ENCODE measurements at places on chromosomes 1 and 21.

DNA sequence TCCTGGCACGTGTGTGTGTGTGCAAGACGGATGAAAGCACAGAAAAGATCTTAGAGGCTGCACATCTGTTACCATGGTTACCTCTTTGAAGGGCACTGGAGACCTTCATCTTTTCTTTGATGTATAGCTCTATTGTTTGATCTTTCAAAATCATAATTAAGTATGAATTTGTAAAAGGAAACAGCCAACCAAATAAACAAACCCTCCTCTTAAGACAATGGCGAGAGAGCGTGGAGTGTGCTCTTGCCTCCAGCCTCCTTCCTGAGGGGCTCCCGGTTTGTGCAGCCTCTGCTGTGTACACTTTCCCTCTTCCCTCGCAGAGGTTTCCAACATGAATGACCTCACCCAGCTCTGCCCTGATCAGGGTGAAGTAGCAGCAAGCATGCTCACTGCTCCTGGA, 27.9 kb downstream of the CACNA1S start:
- no peak for DNase-seq

DNA sequence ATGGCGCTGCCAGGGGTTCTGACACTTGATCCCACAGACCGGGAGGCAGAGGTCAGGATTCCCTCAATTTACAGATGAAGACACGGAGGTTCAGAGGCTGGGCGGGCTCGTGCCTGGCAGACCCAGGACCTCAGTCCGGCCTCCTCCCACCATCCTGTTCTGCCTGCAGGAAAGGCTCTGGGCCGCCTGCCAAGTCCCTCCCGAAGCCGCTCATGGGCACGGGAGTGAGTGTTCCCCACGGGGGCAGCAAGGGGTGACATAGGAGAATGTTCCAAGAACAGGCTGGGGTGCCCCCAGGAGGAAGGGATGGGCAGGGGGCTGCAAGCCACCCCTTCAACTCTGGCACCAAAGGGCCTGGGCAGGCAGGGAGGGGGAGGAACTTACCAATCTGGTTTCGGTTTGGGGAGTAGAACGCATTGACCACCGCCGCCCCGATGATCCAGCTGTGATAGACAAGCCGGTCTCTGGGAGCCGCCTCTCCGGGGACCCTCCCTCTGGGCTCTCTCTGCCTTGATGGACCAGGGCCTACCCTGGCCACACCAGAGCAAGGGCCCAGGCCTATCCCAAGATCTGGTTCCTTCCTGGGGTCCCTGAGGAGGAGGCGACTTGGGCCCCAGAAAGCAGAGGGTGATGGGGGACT, 7.5 kb downstream of the PRXL2B start:
- peak; percentile 75 for DNase-seq

DNA sequence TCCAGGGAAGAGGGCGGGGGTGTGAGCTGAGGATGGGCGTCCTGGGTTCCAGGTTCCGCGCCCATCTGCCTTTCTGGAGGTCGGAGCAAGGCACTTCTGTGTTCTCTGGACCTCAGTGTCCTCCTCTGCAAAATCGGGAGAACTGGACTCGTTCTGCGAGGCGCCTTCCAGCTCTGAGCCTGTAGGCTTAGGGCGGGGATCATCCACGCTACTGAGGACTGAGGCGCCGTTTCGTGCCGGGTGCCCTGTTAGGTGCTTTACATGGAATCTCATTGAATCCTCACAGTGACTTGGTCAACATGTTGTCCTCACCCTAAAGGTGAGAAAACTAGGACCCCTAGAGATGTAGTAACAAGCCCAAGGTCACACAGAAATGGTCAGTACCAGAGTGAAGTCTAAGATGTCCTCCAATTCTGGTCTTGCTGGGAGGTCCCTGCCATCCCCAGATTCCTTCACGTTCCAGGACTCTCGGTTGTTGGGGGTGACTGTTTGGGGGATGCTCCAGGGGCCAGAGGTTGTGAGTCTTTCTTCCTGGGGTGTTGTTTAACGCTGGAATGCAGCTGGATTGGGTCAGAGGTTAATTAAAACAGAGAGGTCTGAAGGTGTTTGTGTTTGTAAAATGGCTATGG, 677 bp downstream of the PRKAA2 start:
- DNase-seq, result peak; percentile 59

GRCh38 chr1:9253453-9254105, 19.0 kb downstream of the H6PD start:
- no peak for DNase-seq

GRCh38 chr1:54475946-54476516, 69.8 kb upstream of the SSBP3 start:
- no peak for DNase-seq

DNA sequence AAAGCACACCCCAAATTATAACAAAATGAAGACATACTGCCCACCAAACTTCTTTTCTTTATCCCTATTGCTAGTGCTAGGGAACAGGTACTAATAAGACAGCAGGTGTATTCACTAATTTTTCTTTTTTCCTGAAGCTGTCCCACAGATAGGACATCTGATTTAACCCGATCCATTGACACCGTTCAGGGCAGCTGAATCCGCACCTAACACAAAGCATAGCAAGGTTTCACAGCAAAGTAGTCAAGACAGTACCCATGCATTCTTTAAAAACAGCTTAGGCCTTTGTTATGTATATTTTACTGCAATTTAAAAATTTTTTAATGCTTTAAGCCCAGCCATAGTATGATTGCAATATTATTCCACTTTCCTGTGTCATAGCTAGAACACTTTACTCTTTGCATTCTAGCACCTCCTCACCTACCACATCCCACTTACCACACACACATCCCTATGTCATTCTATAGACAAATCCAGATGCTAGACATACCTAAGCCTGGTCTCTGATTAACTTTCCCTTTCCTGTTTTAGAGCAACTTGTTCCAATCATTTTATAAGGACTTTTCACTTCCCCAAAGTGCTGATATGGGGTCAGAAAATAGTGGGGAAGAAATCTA, 40.4 kb downstream of the GATAD2B start:
- no peak for DNase-seq

- no peak for DNase-seq
Observed at GRCh38 chr21:32719085-32719484, 8.7 kb downstream of the SYNJ1 start.

GRCh38 chr1:32888134-32888533, 1.8 kb downstream of the HPCA start:
- DNase-seq, result no peak

DNA sequence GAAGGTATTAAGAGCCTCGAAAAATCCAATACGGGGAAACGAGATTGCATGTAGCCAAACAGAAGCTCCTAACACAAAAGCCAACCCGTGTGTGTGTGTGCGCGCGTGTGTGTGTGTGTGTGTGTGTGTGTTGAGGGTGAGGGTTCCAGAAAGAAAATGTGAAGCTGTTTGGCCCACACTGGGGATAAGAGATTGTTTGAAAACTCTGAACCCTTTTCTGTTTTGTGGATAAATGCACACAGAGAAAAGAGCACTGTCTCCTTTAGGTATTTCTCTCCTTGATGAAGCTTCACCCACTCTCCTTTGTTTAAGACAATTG, 1.9 kb downstream of the WLS start:
- DNase-seq, result no peak

GRCh38 chr1:107047602-107048001, 8.9 kb upstream of the PRMT6 start:
- no peak for DNase-seq

DNA sequence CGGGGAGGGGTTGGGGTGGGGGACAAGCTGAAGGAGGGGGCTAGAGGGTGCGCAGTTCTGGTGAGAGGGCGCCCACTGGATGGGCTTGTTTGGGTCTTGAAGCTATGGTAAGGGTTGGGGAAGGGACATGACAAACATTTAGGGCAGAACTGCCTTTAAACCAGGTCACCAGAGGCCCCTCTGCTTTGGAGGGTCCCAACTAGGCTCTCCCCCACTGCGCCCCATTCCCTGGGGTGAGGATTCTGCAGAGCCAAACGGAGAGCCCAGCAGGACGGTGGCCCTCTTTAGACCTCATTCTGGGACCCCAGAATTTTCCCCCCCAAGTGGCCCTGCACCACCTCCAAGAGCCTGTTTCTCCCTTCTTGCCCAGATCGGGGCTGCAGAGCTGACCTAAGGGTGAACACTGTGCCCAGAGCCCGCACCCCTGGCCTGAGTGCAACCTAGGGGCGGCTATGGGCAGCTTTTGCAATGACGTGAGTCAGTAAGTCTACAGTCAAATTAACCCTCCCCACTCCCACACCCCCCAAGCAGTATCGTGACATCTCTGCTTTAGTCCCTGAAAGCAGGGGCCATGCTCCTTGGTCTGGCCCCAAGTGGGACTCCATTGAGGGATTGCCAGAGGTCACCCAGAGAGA, 593.8 kb downstream of the MATN1 start:
- DNase-seq, result no peak

DNA sequence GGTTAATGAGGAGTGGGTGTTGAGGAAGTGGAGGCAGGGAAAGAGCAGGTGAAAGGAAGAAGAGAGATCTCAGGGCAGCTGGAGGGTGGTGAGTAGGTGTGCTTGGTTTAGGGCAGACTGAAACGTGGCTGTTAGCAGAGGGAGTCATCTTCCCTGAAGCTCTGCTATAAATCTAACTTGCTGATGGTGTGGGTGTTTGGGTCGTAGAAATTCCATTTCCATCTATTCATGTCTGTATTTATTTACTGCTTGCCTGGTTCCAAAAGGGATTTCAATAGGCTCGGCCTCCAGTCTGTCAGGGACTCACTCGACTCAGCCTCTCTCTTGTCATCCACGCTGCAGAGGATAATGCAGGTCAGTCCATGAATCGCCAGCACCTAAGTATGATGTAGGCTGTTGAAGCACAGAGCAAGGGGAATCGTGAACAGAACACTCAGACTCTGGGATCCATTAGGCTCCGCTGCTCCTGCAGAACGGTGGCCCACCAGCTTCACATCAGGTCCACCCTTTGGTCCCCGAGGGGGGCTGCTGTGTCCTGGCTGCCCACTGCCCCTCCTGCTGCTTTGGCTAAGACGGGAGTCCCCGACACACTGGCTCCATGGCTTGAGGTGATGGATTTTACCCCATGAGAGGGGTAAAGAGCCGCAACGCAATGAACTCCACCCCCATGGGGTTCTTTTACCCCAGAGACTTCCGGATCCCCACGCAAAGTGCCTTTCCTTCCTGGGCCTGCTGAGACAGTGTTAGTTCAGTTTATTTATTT, 156.2 kb downstream of the RHOU start:
- DNase-seq, result no peak

DNA sequence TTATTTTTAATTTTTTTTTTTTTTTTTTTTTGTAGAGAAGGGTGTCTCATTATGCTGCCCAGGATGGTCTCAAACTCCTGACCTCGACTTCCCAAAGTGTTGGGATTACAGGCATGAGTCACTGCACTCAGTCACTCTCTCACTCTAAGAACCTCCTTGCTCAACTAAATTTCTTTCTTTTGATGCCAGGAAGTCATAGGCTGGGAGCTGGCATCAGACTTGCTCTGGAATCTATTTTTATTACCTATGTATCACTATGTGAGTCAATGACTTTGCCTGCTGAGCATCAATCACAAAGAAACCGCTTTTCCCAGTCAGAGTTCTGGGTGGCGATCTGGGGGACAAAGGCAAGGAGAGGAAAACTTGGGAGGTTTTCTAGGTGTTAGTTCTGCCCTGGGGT, 35.5 kb upstream of the PARP1 start:
- no peak for DNase-seq

GRCh38 chr1:241837416-241837815, 10.6 kb upstream of the EXO1 start:
- no peak for DNase-seq

DNA sequence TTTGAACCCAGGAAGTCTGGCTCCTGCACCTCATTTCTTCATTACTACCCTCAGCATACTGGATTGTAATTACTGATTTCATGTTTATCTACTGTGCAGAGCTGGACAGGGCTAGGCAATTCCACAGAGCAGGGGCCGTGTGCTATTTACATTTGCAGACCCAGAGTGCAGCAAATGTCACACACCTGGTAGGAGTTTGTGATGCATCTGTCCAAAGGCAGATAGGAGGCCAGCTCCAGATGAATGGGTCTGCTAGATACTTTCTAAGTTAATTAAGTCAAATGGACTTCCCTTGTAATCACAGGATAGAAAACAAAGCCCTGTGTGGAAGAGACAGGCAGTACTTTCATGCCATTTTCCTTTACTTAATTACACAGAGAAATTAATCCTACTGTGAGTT, 46.2 kb downstream of the PGBD5 start:
- DNase-seq, result no peak

DNA sequence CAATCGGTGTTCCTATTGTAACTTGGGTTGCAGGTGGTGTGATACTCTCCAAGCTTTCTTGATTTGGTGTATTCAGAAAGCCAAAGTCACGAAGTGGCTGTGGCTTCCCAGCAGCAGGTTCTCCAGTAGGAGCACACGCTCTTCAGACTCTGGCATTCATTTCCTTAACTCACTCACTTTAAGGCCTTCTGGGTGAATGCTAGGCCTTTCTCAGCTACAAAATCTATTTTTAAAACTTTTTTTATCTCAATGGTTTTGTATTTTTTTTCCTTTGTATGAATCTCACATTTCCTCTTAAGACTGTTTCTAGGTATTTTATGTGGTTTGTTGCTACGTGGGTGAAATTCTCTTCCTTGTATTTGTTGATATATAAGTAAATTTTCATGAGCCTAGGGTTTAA, 22.9 kb upstream of the PKN2 start:
- no peak for DNase-seq

GRCh38 chr1:247421074-247421473, 5.1 kb downstream of the NLRP3 start:
- DNase-seq, result no peak

GRCh38 chr1:233730380-233730779, 116.5 kb downstream of the KCNK1 start:
- no peak for DNase-seq

DNA sequence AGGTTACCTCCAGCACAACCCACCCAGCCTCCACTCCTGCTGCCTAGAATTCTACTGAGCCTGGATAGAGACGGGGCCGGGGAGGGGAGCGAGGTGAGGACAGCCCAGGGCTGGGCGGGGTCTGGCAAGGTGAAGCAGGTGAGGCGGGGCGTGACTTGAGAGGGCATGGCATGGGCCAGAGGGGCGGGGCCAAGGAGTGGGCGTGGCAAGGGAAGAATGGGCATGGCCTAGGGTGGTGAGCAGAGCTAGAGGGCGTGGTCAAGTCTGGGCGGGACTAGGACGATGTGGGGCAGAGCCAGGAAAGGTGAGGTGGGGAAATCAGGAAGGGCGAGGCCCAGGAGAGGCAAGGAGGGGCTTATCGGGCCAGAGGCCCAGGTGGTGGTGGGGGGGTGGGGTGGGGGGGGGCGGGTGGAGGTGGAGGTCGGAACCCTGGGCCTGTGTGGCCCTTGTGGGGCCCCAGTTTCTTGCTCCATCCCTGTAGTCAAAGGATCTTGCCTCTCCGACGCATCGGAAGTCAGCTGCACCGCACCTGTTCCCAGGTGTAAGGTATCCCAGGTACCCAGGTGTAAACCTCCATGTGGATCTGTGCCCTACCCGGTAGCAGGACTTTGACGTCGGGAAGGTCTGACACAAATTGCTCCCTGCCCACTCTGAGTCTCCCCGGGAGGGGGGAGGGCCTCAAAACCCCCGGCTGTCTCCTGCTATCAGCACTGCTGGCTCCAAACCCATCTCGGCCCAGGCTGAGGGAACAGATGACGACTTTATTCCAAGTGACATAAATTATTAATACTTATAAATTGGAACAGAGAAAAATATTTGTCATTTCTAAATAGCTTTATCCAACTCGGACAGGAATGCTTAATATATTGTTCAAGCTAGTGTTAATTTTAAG, 32.9 kb upstream of the UTS2 start:
- DNase-seq, result no peak
